Fibroblast of skin of left biceps (primary cell): ENCODE measurements at places on chromosomes 16 and 17.
A peak's percentile ranks its signal among the peaks of the same experiment; 100 is the strongest.

DNA sequence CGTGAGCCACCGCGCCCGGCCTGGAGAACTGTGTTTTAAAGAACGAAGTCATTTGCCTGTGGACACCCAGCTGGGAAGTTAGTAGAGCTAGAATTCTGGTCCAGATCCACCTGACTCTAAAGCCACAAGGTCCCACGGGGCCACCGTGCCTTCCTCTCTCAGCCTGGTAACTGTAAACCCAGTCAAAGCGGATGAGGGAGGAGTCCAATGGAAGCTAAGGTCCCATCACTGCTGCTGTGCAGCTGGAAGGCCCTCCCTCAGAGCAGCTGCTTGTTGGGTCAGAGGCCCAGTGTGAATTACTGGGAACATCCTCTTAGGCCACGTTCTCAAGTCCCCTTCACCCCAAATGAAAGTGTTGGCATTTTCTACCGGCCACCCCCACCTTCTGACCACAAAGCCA is 48.8 kb upstream of the CACNG5 start:
- DNase-seq, result no peak

DNA sequence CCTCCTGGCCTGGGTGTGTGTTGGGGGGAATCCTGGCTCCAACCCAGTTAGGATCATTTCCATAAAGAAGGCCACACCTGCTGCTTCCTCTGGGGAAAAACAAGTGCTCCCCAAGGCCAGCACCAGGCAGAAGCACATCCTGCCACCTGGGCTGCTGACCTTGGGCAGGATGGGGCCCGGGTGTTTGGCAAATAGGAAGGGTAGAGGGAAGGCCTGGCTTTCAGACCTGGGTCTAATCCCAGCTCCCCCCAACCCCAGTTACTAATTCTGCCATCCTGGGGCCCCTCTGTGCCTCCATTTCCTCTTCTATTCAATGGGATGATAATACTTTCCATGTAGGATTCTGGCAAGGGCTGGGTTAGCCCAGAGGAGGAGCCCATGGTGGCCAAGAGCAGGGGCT is 3.0 kb upstream of the NLRC5 start:
- DNase-seq, result no peak

GRCh38 chr17:32656886-32657285 is 170.1 kb downstream of the CDK5R1 start:
- DNase-seq, result no peak

DNA sequence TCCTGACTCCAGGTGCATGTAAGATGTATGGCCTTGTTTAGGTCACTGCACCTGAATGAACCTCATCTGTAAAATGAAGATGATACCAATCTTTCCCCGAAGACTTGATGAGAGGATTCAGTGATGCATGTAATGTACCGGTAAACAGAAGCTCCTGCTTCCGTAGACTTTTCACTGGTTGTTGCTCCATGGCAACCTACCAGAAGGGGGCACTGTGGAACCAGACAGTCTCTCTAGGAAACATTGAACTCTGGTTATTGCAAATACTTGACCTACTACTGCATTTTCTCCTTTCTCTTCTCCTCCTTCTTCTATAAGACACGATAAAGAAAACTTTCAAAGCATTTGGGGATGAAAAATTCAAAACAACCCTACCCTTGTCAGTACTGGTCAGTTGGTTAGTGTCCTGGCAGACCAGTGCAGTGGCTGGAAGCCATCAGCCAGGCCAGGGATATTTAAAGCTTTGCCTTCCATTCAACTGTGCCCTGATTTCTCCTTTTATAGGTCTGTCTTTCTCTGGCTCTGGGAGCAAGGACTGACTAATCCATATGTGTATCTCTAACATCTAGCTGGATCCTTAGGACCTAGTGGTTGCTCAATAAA is 667.4 kb upstream of the SALL1 start:
- peak; percentile 7 for DNase-seq

DNA sequence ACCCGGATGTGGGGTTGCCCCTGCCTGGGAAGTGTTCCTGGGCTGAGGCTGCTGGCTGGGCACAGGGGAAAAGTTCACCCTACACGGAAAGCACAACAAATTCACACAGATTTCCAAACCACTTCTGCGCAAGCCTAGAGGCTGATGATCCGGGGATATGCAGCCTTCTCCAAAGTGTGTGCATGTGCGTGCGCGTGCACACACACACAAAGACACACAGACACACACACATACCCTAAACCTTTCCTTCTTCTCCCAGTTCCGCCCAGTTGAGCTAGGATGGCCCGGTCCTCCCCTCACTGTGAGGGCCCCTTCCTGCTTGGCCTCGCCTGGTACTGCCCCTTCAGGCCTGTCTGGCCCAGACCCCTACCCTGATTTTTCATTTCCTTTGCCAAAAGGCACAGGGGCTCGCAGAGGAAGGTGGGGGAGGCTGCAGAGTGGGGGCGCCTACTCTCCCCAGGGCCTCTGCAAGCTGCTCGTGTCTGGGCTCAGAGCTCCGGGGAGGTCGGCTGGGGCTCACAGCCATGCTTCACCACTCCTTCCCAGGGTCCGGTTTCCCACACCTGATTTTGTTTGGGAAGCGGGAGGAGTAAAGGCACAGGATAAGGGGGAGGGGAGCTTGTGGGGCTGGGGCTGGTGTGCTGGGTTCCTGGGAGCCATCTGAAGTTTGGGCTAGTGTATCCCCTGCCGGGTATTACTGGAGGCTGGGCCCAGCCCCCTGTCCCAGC is 144.7 kb downstream of the ENGASE start:
- DNase-seq, result no peak

DNA sequence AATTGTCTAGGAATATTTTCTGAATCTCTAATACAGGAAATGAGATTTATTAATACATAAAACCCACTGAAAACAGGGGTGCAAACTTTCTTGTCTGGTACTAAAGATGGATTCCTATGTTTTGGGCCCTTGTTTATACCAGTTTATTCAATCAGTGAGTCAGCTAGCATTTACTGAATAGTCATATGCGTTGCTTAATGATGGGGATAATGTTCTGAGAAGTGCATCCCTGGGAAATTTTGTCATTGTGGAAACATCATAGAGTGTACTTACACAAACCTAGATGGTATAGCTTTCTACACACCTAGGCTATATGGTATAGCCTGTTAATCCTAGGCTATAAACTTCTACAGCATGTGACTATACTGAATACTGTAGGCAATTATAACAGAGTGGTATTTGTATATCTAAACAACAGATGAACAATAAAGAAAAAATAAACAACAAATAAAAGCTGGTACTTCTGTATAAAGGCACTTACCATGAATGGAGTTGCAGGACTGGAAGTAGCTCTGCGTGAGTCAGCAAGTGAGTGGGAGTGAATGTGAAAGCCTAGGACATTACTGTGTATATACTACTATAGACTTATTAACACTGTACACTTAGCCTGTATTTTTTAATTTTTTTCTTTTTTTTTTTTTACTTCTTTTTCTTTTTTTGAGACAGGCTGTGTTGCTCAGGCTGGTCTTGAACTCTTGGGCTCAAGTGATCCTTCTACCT is 63.7 kb downstream of the SIAH1 start:
- no peak for DNase-seq

DNA sequence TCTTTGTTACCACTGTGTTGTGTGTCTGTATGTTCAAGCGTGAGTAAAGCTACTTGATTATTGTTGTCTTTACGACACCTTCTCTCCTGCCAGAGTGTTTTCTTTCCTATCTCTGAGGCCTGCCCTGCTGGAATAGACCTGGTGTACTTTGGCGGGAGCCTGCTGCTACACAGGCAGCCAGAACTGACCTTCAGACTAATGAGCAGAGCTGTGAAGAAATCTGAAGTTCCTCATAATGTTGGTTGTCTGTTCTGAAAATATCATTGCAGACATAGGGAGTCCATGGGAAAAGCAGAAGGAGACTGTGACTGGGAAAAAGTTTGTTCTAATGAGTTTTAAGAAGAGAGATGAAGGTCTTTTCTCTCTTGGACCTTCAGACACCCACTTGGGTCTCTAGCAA is 9.8 kb downstream of the RHOT1 start:
- no peak for DNase-seq

GRCh38 chr16:51762081-51762996 is 611.3 kb upstream of the SALL1 start:
- DNase-seq, result peak; percentile 20

- no peak for DNase-seq
These were observed 580 bp downstream of the RANGRF start for GRCh38 chr17:8289103-8289397.
